PC-3 (cell line): ENCODE measurements at places on chromosomes 12 and 14. TPM values are rescaled to one million over a fixed set of nuclear protein-coding genes. Genes with fewer than 3 reads are reported as not detected.
A peak's percentile ranks its signal among the peaks of the same experiment; 100 is the strongest.

GRCh38 chr12:67268335-67268895, 743 bp upstream of the CAND1 start:
- peak overlapping the region; percentile 88 for H3K4me3 ChIP-seq
- no peaks in the 10 kb centered on the region for H3K27me3 ChIP-seq
- H3K27ac ChIP-seq: peak overlapping the region; percentile 90

- H3K27ac ChIP-seq: no peak overlapping the region
- H3K4me1 ChIP-seq: no peaks in the 10 kb centered on the region
- no peaks in the 10 kb centered on the region for H3K36me3 ChIP-seq
- H3K4me3 ChIP-seq: no peak overlapping the region
- DNase-seq: peak; percentile 12
Measured at GRCh38 chr12:85733221-85733840, 102.9 kb downstream of the RASSF9 start.

DNA sequence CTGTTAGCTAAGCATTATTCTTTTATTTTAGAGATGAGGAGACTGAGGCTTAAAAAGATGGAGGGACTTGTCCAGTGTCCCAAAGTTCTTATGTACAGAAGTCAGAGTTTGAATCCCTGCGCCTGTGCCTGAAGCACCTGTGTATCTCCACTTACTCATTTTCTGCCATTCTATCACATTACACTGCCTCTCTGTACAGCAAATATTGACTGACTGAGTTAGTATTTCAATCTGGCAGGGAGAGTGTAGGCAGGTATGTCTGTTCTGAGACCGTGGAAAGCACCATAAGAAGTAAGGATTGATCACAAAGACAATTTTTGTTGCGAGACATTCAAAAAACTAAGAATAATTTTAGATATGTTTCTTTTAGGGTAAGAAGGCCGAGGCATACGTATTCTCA, 162.7 kb downstream of the KITLG start:
- peaks cover 52% of the 10 kb centered on the region for H3K4me1 ChIP-seq
- H3K27ac ChIP-seq: no peak overlapping the region
- no peak overlapping the region for H3K4me3 ChIP-seq
- no peaks in the 10 kb centered on the region for H3K27me3 ChIP-seq
- H3K36me3 ChIP-seq: no peaks in the 10 kb centered on the region
- DNase-seq: peak; percentile 54

DNA sequence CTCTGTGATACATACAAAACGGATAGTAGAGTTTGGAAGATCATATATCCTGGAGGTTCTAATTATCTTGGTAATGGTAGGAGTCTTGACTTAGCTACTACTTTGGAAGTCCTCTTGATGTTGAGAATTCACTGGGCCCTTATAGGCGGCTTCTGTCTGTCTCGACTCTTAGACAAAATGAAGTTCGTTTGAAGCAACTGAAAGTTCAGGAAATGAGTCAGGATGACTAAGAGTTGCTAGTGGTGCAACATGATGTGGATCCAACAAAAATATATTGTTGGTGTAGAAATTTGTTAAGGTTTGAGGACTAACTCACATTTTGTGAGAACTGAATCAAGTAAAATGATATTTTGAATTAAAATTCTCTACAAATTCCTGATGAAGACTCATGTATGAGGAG, 272.7 kb downstream of the AEBP2 start:
- no peaks in the 10 kb centered on the region for H3K27me3 ChIP-seq
- no peak overlapping the region for H3K4me3 ChIP-seq
- peak; percentile 66 for DNase-seq

DNA sequence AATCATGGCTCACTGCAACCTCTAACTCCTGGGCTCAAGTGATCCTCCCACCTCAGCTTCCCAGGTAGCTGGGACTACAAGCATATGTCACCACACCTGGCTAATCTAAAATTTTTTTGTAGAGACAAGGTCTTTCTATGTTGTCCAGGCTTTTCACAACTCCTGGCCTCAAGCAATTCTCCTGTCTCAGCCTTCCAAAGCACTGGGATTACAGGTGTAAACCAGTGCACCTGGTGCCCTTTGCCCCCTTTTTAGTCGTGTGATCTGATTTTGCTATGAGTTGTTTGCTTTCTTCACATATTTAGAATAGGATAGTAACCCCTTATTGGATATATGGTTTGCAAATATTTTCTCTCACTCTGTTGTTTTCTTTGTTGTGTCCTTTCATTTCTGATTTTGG, 1.7 kb upstream of the RAD52 start:
- DNase-seq: no peak
- H3K4me3 ChIP-seq: no peak overlapping the region
- no peaks in the 10 kb centered on the region for H3K36me3 ChIP-seq

- DNase-seq: peak; percentile 4
- H3K36me3 ChIP-seq: no peaks in the 10 kb centered on the region
- H3K27me3 ChIP-seq: no peaks in the 10 kb centered on the region
Measured at GRCh38 chr12:90064852-90065801, 356.5 kb upstream of the ATP2B1 start.

DNA sequence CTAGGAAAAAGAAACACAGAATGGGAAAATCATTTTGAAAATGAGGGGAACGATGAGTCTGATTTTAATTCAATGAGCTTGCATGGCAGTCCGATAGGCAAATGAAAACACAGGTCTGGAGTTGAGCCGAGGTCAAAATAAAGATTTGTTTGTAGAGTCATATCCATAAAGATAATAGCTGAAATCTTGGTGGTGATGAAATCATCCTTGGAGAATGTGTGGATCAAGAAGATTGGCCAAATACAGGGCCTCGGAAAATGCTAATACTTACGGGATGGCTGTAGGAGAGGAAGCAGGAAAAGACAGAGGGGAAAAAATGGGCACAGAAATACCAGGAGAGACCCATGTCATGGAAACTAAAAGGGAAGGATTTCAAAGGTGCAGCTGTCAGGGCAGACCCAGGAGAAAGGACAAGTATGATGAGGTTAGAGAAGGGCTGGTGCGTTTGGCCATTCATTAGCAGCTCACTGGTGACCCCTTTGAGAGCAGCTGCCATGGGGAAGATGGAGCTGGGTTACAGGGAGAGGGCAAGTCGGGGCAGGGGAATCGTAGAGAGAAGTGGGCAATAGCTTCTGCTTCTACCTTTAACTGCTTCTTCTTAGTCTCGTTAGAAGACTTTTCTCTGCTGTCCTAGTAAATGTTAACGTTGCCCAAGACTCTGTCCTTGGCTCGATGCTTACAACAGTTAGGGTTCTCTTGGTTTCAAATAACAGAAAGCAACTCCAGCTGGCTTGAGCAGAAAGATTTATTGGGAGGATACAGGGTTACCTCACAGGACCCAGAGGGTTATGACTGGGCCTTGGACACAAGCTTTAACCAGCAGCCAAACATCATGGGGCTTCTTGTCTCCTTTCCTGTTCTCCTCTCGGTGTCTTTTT, 161.8 kb downstream of the EFCAB11 start:
- H3K4me3 ChIP-seq: no peak overlapping the region
- no peaks in the 10 kb centered on the region for H3K27me3 ChIP-seq
- DNase-seq: no peak

GRCh38 chr12:62668782-62669181, 202.2 kb downstream of the MON2 start:
- no peaks in the 10 kb centered on the region; the same call in 1 of the 2 replicates for H3K4me1 ChIP-seq
- H3K27ac ChIP-seq: no peak overlapping the region
- no peaks in the 10 kb centered on the region for H3K27me3 ChIP-seq
- H3K36me3 ChIP-seq: no peaks in the 10 kb centered on the region

GRCh38 chr14:72721083-72721482, 172.8 kb downstream of the DPF3 start:
- peaks cover 3% of the 10 kb centered on the region; the same call in 1 of the 2 replicates for H3K36me3 ChIP-seq
- H3K27me3 ChIP-seq: no peaks in the 10 kb centered on the region

DNA sequence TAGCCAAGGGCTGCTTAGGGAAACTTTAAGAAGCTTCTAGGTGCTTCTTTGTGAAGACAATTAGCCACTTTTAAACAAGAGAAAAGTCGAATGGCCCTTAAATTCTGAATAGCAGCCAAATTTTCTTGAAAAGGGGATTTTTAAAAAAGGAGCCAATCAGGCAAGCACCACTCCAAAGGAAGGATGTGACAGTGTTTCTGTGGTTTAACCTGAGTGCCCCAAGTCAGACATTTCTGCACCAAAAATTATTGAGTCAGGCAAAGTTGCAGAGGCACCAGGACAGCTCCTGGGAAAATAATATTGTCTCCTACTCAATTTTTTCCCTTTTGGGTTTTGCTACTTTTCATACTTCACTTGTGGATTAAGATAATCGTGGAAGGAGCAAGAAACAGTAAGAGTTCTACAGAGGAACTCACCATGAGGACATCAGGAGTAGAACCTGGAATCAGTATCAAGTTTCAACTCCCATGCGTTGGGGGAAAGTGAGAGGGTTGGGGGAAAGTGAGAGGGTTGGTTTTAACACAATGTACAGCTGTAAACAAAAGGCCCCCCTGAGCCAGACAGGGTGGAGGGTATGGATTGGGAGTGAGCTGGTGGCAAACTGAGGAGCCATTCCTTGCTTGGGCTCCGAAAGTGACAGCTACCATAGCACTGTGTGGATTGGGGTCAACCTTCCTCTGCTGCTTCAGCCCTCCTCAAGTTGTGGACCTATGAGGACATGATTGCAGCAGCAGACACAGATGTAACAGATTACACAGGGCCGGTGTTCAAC, 90.8 kb downstream of the SLC38A1 start:
- no peaks in the 10 kb centered on the region for H3K4me1 ChIP-seq
- no peak overlapping the region for H3K4me3 ChIP-seq
- H3K27ac ChIP-seq: no peak overlapping the region
- no peaks in the 10 kb centered on the region for H3K27me3 ChIP-seq
- DNase-seq: no peak

- H3K36me3 ChIP-seq: no peaks in the 10 kb centered on the region; the same call in 1 of the 2 replicates
- no peak overlapping the region for H3K27ac ChIP-seq
- H3K27me3 ChIP-seq: no peaks in the 10 kb centered on the region
- DNase-seq: no peak
- no peak overlapping the region for H3K4me3 ChIP-seq
- peaks cover 24% of the 10 kb centered on the region for H3K4me1 ChIP-seq
Measured at GRCh38 chr14:53390008-53390407, 236.9 kb upstream of the DDHD1 start.

DNA sequence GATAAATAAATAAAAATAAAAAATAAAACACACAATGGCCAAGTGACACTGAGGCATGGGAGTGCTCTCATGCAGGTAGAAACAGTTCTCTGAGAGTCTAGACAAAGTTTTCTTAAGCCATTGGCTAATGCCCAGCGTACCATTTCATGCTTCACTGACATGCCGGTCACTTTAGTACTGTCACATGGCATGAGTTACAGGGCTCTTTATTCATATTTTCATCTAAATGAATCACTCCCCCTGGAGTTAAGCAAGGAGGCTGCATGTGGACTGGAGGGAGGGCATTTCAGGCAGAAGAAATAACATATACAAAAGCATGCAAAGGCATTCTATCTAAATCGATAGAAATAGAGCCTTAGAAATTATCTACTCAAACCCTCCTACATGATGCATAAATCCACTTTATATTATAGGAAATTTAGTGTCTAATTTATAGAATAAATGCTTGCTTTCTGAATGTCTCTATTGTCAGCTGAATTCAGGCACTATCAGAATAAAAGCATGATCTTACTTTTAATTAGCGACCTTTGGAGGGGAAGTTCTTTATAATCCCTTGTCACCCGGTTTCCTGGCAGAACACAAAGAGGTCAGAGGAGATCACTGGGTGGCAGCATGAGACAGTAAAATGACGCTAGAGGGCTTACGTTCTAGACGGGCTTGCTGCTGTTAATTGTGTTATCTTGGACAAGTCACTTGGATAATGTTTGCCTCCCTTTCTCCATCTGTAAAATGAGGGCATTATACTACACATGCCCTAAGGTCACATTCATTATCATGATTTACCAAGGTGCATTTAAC, 17.5 kb downstream of the DYRK4 start:
- H3K4me1 ChIP-seq: no peaks in the 10 kb centered on the region
- H3K27me3 ChIP-seq: no peaks in the 10 kb centered on the region
- H3K27ac ChIP-seq: no peak overlapping the region
- H3K36me3 ChIP-seq: no peaks in the 10 kb centered on the region
- no peak overlapping the region for H3K4me3 ChIP-seq

- H3K4me3 ChIP-seq: no peak overlapping the region
- H3K27ac ChIP-seq: no peak overlapping the region
- H3K36me3 ChIP-seq: no peaks in the 10 kb centered on the region
Measured at GRCh38 chr12:15808652-15809051, 19.5 kb upstream of the EPS8 start.

IAPP gene
- total RNA-seq: not detected in 2 replicates

PTPN21 gene
- total RNA-seq: 6.3 TPM in 2 replicates

SOS2 gene
- total RNA-seq: 9.1 and 9.9 TPM in 2 replicates

GALNT9 gene
- 0.44 TPM in 1 of 2 replicates, not detected in the other for total RNA-seq

LUM gene
- total RNA-seq: 0.15 TPM in 1 of 2 replicates, not detected in the other

GPR137C gene
- total RNA-seq: 0.63 and 0.91 TPM in 2 replicates

INSM2 gene
- total RNA-seq: 0.07 TPM in 1 of 2 replicates, not detected in the other

NRL gene
- total RNA-seq: 1.5 and 1.7 TPM in 2 replicates
